Activated naive CD4-positive, alpha-beta T cell treated with anti-CD3 and anti-CD28 coated beads for 36 hours (primary cell): ENCODE measurements at places on chromosomes 16 and 17. TPM values are rescaled to one million over a fixed set of nuclear protein-coding genes. Genes with fewer than 3 reads are reported as not detected.
A peak's percentile ranks its signal among the peaks of the same experiment; 100 is the strongest.

EFNB3 gene
- total RNA-seq, result not detected

WNT3 gene
- not detected for total RNA-seq

GAS2L2 gene
- total RNA-seq, result 0.07 TPM

ZNF778 gene
- total RNA-seq, result 3.6 TPM

TOX3 gene
- total RNA-seq, result not detected

ALDH3A1 gene
- total RNA-seq, result not detected

ODAD4 gene
- 0.79 TPM for total RNA-seq

NRN1L gene
- not detected for total RNA-seq

GRCh38 chr16:21598701-21599121 lies 666 bp upstream of the METTL9 start:
- peak; percentile 28 for DNase-seq

- DNase-seq, result no peak
These were observed at the start of gene CHST6 for GRCh38 chr16:75495076-75495674. CHST6 (minus strand) TSS chr16:75495441; CDS start chr16:75479828, 15,613 bp downstream.

DNA sequence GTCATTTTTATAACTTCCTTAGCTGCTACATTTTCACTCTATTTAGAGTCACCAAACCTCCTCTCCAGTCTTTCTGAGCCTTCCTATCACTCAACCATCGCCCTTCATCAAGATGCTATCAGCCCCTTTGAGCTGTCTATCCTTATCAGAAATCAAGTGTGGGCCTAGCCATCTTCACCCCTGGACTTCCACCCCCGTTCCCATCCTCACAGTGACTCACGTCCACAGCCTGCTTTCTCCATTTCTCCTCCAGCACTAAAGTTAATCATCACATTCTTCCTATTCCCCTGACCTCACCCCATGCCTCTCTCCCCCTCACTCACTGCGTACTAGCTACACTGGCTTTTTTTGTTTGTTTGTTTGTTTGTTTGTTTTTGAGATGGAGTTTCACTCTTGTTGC lies 2.4 kb upstream of the TEKT3 start:
- DNase-seq, result no peak

- DNase-seq, result no peak
These were observed 90.7 kb upstream of the GSE1 start for GRCh38 chr16:85522308-85522841.

DNA sequence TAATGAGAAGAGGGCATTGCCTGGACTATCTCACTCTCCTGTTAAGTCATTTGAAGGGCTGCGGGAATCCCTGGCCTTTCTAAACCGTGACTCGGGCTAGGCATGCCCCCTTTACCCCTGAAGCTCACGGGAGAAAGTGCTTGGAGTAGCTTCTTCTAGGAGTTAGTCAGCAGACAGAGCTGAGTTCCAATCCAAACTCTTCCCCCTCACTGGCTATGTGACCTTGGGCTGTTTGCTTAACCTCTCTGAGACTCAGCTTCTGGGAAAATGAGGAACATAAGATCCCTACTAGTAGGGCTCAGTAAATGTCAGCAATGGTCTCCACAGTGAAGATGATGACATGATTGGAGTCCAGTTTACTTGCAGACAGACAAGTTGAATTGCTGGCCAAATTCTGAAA lies 5.7 kb upstream of the B9D1 start:
- no peak for DNase-seq

DNA sequence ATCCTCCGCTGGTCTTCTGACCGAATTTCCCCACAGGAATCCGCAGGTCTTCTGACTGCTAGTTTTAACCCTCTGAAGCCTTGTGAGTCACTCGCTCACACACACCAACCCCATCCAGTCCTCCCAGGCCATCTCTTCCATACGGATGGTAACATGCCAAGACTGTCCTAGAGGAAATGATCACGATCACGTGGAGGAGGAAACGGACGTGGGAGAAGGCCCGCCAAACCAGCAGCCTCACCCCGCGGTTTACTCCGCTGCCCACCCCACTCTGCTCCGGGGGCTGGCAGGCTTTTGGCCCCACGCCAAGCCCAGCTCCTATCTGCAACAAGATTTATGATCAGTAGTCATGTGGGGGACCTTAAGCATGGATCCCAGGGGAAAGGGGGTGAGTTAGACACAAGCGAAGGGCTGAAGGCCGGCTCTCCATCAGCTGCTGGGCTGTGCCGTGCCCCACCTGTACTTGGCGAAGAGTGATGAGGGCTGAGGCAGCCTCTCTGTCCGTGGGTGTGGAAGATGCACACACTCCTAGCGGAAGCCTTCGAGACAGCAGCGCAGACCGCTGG lies 1.5 kb upstream of the FAAP100 start:
- DNase-seq, result no peak

- no peak for DNase-seq
These were observed 883 bp downstream of the USH1G start for GRCh38 chr17:74922172-74922571.

DNA sequence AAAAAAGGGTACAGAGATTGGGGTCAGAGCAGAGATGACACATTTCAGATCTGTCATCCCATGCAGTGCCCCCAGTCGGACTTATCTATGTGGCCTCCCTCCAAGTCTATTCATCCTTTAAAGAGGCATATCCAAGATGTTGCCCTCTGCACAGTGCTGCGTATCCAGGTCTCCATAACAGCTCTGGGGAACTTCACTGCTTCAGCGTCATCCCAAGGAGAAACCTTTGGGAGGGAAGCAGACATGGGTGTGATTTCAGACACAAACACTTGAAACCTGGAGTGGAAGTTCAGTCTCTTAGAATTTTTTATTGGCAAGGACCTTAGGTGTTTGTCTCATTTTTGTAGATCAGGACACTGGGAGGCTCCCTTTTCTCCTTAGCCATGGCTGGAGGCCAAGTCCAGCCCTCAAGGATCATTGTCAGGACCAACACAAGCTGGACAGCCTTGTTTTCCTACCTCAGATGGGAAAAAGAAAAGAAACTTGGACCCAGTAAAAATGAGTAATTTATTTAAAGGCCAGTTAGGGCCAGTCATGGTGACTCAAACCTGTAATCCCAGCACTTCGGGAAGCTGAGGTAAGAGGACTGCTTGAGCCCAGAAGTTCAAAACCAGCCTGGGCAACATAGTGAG lies 23.9 kb upstream of the NLK start:
- no peak for DNase-seq

DNA sequence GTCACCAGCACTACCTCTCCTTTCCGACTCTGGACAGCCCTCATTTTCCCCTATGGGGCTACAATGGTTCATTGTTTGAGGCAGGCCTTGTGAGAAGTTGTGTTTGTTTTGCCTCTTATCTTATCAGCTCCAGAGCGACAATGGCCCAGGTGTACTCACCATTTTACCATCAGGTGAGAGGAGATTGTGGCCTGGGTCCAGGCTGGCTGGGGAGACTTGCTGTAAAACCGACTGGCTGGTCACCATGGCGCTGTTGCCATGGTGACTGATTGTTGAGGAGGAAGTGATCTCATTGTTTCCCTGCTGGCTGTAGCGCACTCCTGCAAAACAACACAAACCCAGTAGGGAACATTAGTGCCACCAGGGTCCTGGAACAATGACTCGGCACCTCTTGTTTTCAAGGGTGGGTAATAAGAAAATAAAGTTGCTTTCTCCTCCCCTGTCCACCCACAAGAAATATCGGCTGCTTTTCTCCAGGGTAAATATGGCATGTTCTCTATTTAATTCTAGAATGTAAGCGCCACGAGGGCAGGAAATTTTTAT lies 34.4 kb downstream of the HNF1B start:
- no peak for DNase-seq

DNA sequence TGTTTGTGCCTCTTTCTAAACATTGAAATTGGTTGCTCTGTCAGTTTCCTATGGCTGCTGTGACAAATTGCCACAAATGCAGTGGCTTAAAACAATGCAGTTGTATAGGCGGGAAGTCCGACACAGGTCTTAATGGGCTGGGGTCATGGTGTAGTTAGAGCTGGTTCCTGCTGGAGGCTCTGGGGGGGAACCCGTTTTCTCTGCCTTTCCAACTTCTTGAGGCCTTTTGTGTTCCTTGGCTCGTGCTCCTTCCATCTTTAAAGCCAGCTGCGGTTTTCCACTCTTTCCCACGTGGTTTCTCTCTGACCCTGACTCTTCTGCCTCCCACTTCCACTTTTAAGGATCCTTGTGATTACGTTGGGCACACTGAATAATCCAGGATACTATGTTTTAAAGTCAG lies 12.5 kb downstream of the EPN2 start:
- DNase-seq, result no peak

- no peak for DNase-seq
These were observed 215.7 kb upstream of the FOXF1 start for GRCh38 chr16:86294535-86295196.

- DNase-seq, result no peak
These were observed 607 bp upstream of the NCOR1 start for GRCh38 chr17:16215965-16216316.

DNA sequence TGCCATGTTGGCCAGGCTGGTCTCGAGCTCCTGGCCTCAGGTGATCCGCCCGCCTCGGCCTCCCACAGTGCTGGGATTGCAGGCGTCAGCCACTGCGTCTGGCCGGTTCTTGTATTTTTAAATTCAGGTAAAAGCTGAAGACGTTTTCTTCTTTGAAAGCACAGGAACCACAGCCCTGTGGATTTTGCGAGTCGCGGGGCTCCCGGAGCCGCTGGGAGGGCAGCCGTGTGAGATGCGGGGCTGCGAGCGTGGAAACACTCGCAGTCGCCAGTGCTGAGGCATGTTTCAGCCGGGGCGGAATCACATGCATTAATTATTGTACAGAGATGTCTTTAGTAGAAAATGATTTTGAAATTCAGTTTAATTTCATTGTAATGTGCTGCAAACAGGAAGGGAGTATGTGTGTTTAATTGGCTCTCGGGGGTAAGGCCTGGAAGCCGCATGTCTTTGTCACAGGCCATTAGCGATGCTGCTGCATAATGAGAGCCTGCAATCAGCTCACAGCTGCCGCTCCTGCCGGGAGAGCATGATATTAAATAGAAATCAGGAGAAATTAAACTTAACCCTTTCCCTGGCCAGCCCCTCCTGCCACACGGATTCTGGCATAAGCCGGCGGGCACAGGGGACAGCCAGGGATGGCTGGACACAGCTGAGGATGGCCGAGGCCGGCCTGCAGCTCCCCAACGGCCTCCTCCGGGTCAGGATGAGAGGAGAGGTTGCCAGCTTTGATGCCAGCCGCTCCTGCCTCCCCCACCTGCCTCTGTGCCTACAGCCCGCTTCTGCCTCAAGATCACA lies 35.4 kb upstream of the CDH15 start:
- DNase-seq, result no peak

DNA sequence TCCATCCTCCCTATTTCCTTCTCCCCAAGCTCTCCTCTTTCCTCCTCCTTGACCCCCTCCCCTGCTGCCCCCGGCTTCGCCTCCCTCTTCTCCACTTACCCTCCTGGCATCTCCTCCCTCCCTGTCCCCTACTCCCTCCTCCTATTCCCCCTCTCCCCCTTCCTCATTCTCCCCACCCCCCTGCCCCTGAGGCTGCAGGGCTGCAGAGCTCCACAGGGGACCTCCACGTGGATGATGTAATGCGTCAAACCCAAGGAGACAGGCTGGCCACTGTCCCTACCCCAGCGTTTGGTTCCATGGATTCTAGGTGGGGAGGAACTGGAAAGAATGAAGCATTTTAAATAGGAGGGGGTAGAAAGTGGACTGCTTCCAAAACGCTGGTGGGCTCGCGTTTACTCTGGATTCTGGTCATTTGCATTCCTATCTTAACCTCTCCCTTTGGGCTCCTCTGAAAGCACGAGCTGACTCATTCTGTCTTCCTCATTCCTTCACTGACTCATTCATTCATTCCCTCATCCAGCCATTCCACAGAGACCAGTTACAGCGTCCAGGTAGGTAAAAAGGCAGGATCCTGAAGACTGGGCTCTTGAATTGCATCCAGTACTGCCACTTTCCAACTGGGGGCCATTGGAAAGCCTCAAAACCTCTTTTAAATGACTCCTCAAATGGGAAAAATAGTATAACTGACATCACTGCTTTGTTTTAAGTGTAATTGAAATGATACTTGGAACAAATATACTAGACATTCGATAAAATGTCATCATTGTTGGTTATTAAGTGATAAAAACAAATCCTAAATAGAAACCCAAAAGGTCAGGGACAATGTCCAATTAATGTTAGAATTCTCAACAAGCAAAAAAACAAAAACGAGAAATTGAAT lies 943 bp upstream of the COTL1 start:
- DNase-seq, result no peak

DNA sequence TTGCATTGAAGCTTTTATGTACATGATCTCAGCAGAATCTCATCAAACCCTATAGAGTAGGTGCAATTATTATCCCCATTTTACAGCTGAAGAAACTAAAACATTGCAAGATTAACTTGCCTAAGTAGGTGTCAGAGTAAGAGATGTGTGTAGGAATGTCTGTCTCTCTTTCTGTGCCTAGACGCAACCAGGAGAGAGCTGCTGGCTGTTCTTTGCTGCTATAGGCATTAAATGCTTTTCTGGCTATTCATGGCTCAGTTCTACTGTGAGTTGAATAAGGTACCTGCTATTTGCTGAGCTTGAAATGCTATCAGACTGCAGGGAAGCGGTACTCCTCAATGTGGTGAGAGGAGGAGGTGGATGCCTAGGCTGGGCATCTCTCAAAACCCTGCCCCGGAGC lies 17.0 kb downstream of the IRX5 start:
- no peak for DNase-seq

- no peak for DNase-seq
These were observed 48.5 kb downstream of the B9D1 start for GRCh38 chr17:19313746-19314651.

GRCh38 chr17:60138769-60139437 lies 10.9 kb upstream of the CA4 start:
- DNase-seq, result no peak

- no peak for DNase-seq
These were observed 590.6 kb upstream of the SOX9 start for GRCh38 chr17:71530248-71530647.

- no peak for DNase-seq
These were observed 32.0 kb downstream of the SPHK1 start for GRCh38 chr17:76416457-76416856.

DNA sequence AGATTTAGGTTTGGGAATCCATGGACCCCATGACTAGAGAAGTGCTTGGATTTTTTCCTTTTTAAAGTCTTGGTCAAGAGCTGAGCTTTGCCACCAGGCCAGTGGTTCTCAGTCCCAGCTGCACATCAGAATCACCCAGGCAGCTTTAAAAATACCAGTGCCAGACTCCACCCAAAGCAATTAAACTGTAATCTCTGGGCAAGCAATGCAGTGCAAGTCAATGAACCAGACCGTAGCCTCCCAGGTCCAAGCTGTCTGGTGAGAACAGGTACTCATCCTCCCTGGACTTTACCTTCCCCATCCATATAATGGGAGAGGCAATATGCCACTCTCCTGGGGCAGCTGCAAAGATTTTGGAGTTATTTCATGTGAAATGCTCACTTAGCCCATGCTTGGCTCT lies 223.1 kb upstream of the CDH5 start:
- no peak for DNase-seq

DNA sequence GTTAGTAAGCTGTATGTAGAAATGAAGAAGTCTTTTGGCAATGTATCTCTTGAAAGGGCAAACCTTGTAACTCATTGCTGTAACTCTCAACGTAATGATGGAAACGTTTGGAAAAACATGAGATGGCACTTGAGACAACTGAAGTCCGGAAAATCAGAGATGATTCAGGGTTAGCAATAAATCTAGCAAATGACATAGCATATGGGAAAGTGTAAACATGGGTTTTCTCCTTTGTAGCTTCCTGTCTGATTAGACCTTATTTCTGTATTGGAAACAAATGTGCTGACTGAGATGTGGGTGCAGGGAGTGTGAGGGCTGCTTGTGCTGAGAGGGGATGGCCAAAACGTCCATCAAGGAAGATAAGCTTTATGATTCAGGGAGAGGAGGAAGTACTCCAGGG lies 110.7 kb upstream of the FAM20A start:
- DNase-seq, result no peak

- no peak for DNase-seq
These were observed 6.3 kb downstream of the ATP2A3 start for GRCh38 chr17:3957735-3958599.
